Suppressor macrophage (primary cell): ENCODE measurements at places on chromosomes 3 and 15.

DNA sequence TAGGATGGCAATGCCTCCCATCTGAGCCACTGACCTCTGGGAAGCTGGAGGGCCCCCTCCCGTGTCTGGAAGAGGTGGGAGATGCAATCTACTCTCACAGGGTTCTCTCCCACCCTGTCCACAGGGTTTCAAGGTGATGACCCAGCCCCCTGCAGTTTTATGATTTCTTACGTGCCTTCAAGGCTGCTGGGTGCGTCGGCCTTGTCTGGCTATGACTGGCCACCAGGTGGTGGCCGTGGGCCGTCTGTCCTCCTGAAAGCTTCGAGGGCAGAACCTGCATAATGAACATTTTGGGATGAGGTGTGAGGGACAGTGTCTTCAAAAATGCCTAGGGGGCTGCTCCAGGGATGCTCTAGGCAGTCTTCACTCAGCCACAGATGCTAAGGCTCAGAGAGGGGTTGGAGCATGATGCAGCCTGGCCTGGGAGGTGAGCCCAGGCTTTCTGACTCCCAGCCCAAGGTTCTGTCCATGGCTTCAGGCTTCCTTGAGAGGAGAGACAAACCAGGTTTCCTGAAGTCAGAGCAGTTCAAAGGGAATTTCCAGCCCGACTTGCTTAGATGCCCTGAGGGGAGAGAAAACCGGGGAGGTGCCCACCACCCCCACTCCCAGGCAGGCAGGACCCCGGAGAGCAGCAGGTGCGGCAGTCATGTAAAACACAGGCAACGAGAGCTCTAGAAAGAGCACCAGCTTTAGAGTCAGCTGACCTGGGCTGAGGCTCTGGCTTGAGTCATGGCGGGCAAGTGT, 18.7 kb downstream of the ISG20 start:
- DNase-seq = peak; percentile 60

DNA sequence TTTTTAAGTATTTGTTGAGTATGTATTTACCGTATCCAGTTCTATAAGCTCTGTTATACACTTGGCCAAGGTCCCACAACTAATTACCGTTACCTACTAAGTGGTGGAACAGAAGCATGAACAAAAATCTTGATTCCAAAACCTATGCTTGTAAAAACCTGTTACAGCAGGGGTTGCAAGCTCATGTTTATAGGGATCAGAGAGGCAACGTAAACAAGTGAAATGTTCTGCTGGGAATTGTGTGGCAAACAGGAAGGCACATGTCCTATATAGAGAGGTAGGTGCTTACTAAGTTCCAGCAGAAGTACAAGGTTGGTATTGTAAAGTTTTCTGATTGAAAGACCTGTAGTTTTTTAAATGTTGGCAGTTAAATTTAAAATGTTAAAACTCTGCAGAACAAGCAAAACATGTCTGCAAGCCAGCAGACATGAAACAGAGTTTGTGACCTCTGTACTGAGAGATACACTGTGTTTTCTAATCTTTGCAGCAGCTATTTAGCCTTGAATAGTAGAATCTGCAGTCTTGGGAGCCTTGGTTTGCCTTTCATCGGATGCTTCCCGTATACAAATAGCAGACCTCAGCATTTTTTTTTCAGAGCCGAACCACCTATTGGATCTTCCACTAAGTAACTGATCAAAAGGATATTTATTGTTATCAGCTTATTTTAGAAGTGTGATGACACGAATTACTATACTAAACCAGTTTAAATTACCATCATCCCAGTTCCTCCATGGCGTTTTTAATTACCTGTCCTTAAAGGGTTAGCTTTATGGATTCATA, 11.4 kb downstream of the IREB2 start:
- DNase-seq = no peak

DNA sequence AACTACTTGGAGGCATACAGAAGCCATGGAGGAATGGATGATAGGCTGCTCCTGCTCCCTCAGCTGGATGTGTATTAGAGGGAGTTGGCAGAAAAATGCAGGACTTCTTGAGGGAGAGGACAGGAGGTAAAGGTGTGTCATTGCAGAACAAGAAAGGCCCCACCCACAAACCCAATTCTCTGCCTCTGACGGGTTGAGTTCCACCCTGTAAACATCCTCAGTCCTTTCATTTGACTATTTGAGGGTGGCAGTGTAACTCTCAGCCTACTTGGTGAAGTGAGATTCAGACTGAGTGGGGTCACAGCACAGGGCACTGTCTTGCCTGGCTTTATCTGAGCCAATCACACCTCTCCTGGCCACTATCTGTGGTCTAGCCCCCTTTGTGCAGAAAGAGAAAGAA, at the start of gene TPRG1:
Gene TPRG1 (plus strand): TSS at position 265 of the 400 bp plus-strand sequence. CDS start 35,414 bp downstream, outside the sequence.
- DNase-seq = no peak

GRCh38 chr15:73570355-73571032, 62.7 kb downstream of the NPTN start:
- peak; percentile 70 for DNase-seq

- peak; percentile 76 for DNase-seq
These were observed 6.5 kb upstream of the TM4SF18 start for GRCh38 chr3:149339931-149340309.
